ENCODE measurements at places on chromosomes 16 and 17.

DNA sequence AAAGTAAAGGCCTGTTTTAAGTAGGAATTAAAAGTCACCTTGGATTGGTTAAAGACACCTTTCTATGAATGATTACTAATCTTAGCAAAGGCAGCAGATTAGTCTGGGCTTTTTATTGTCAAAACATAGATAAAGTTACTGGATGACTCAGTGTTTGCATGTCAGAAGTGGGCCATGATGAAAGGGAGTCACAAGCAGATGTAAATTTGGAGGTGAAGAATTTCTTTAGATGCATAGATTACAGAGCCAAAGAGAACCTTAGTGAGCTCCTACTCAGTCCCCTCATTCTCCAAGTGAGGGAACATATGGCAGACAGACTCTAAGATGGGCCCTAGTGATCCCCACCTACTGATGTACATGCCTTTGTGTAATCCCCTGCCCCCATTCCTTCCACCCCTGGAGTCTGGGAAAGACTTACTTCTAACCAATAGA, 124.5 kb downstream of the HS3ST3A1 start:
- DNase-seq = no peak

- DNase-seq = no peak
These were observed 6.6 kb downstream of the HIC1 start for GRCh38 chr17:2061441-2061958.

- no peak for DNase-seq
These were observed 2.5 kb downstream of the GUCY2D start for GRCh38 chr17:8004899-8005298.

DNA sequence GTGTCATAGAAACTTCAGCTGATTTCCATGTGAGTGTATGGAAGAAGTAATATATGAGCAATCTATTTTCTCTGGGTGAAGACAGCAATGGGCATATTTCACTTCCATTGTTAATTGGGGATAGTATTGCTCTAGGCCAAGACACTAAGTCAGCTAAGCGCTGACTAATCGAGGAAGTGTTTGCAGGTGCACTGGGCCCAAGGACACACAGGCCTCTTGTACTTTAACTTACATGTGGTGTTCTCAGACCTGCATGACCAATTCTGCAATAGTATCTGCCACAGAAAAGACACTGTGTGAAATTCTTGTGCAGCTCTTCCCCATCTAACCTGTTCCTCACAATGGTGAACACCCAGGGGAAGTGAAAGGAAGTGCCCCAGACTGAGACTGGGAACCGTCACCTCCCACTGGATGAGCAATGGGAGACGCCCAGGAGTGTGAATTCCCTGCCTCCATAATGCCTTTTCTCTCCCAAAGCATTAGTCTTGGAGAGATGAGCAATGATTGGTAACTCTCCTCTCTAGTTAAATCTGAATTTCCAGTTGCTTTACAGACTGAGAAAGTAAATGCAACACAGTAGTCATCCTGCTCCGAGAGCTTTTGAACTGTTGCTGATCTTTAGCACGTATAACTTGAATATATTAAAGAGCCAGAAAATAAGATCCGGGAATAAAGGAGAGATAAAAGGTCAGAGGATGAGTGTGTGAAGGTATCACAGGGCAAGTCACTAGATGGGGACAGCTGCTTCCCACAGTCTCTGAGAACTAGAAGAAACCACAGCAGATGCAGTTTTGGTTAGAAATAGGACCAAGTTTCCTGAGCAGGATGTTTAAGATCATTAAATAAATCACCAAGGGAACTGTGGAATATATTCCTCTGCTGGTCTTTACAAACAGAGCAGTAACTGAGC, 82.6 kb downstream of the CDK5R1 start:
- DNase-seq = no peak

DNA sequence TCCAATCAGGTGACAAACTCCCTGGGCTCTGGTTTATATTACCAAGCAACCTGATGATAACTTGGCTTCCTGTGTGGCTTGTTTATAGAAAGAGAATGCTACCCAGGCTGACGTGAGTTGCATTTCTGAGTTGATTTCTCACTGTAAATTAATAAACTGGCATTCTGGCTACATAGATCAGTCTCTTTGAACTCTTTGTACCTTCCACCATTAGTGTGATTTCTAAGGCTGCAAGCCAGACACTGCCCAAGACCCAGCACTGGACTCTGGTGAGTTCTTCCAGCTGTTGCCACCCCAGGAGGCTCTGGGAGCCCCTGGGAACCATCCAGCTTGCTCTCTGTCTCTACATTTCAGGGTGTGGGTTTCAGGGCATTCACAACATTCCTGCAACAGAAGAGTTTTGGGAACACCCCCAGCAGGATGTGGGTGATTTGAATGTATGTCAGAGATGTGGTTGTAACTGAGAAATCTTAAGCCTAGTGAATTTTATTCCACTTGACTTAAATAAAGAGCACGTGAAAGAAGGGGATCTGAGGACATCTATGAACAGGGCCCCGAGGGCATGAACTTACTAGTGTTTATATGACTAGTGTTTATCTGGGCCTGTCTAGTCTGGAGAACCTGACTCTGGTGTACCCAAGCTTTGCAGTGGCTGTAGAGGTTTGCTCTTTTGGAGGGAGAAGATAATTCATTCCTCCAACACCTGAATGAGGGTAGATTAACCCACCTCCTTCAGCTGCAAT, 30.3 kb upstream of the LRRC37A start:
- no peak for DNase-seq

DNA sequence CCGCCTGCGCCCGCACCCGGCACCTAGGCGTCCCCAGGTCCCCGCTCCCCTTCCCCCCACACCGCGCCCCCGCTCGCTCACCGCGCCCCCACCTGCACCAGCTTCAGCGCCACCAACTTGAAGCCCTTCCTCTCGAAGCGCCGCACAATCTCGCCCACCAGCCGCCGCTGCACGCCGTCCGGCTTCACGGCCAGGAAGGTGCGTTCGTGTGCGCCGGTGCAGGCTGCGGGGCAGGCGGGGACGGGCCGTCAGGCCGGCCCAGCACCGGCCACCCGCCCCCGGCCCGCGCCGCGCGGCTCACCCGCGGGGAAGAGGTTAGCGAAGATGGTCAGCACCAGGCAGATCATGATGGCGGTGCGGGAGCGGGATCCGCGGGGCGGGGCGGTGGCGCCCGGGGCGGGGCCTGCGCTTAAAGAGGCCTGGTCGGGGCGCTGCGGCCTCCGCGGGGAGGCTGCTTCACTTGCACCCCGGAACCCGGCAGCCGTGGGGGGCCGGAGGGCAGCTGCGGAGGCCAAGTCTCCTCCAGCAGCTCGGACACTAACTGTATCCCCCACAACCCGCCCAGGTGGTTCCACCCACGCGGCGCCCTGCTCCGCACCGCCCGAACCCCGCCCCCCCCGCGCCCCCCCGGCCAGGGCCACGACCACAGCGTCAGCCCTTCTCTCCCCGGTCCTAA, at the start of gene NME3:
Gene NME3, minus strand, starts transcription at position 356 of the 676 bp plus-strand sequence. Its CDS starts 9 bp downstream, at position 347.
- peak; percentile 64 for DNase-seq
